Hypothalamus (tissue), 51 donors: ENCODE measurements at places on chromosomes 1 and 21.

- DNase-seq = no peak
These were observed 2.6 kb downstream of the PFDN2 start for GRCh38 chr1:161115132-161115711.

- DNase-seq = no peak
These were observed 60.4 kb downstream of the DESI2 start for GRCh38 chr1:244713332-244713731.

GRCh38 chr21:46031484-46031883 lies 49.9 kb downstream of the COL6A1 start:
- DNase-seq = no peak

- no peak for DNase-seq
These were observed 21.0 kb upstream of the CXADR start for GRCh38 chr21:17491716-17492414.

GRCh38 chr1:11558871-11559590 lies 80.1 kb downstream of the DISP3 start:
- DNase-seq = no peak

DNA sequence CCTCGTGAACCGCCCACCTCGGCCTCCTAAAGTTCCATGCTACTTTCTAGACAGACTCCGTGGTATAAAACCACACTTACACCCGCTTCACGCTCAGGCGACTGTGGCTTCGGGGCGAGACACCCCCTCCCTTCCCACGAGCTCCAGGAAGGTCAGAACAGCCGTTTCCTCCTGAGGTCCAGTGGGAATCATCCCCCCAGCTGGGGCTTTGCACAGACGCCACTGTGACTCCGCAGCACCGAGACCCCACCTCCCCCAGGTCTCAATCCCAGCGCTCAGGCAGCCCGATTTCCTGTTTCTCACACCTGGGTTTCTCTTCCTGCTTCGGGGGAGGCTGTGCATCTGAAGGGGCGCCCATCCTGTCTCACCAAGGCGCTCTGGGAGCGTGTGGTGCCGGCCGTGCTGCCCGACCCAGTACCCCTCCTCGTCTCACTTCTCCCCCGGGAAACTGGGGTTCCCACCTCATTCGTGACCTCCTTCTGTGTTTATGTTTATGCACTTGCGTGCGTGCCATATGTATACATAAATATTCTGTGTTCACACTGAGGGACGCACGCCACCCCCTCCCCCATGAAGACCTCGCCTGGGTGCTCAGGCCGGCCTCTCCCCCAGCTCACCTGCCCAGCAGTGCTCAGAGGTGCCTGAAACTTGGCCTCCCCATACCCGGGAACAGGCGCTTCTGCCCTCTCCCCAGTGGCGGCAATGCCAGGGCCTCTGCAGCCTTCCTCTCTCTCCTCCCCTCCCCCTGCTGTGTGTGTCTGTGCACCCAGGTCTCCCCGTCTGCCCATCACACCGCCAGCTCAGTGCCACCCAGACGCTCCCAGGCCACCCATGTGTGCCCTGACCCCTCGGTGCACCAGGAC lies 14.6 kb downstream of the SLC35E2B start:
- DNase-seq = no peak

DNA sequence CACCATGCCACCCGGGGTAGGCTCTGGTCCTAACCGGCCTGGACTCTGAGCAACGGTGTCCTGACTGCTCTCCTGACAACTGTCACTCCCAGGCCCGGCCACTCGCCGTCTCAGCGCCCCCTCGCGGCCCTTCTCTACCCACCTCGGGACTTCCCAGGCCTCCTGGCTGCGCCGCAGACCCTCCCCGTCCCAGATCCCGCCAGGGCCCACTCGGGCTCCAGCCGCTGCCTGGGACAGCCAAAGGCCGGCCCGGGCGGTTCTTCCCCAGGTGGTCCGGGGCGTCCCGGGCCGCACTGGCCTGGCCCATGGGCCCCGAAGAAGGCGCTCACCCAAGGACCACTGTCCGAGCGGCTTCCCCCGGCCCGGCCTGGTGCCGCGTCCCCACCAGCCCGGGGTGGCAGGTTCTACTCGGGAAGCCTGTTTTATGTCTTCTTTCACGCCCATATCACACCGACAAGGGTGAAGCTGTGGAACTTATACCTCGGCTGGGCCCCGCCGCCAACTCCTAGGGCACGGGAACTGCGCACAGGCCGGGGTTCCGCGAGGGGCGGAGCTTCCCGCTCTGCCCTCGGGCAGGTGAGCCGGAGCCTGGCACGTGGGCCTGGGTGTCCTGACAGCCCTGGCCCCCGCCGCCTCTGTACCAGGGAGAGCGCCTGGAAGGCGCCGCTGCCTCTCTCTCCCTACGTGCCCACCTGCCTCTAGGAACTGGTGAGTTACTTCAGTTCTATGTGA lies 138.3 kb downstream of the TTLL7 start:
- peak; percentile 71 for DNase-seq

DNA sequence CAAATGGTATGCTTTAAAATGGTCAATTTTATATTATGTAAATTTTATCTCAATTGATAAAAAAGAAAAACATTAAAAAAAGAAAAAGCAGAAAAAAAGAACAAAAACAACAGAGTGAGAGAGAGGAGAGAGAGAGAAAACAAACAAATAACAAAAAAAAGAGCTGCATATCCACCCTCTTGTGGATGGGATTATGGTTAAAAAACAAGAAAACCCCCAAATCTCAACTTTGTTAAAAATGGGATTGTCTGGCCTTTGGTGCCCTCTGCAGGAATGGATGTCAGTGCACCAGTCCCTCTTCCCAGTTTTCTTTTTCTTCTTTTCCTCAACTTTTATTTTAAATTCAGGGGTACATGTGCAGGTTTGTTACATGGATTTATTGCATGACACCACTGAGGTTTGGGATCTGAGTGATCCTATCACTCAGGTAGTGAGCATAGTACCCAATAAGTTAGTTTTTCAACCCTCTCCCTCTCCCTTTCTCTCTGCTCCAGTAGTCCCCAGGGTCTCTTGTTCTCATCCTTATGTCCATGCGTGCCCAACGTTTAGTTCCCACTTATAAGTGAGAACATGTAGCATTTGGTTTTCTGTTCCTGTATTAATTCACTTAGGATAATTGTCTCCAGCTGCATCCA lies 28.1 kb downstream of the RNF187 start:
- no peak for DNase-seq

DNA sequence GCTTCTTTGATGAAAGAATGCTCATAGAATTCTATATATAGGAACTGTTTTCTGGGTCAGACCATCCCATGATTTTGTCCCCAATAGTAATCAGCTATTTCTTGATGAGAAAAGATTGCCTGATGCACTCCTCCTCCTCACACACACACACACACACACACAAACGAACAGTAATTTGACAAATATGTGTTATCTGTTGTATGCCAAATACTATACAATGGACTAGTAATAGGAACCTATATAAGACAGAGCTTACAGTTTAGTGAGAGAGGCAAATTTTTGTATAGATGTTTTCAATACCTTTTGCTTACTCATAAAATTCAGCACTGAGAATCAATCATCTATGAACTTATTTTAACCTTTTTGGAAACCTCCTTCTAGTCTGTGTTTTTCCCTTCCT lies 76.8 kb downstream of the PLA2G4A start:
- DNase-seq = no peak

DNA sequence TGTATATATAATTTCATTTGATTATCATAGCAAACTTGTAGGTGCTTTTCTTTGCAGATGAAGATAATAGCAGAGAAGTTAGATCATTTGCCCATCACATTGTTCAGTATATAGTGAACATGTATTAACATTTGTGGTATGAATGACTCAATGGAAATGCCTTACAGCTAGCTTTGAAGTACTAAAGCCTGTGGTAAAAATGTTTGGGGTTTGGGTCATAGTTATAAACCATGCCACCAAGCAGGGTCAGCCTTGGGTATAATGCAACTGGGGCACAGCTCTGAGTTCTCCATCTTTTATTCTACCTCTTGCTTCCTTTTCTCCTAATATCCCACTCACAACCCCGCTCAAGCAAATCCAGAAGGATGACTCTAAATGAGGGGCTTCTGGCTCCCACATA lies 141.6 kb downstream of the KCNT2 start:
- DNase-seq = no peak

DNA sequence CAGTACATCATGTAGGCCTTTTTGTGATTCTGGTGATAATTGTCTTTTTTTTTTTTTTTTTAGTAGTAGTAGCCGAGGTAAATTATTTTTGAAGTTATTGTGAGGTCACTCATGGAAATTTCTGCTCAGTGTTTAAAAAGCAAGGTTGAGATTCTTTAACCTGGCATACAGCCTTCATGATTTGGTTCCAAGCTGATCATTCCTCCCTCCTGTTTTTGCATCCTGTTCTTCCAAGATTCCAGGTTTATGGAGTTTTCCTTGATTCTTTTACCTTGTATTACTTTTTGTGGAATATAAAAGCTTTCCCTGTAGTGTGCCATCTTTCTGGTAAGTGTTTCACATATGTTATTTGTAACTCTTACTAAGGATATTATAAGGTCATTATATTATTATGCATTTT lies 9.1 kb downstream of the ZFYVE9 start:
- DNase-seq = no peak

DNA sequence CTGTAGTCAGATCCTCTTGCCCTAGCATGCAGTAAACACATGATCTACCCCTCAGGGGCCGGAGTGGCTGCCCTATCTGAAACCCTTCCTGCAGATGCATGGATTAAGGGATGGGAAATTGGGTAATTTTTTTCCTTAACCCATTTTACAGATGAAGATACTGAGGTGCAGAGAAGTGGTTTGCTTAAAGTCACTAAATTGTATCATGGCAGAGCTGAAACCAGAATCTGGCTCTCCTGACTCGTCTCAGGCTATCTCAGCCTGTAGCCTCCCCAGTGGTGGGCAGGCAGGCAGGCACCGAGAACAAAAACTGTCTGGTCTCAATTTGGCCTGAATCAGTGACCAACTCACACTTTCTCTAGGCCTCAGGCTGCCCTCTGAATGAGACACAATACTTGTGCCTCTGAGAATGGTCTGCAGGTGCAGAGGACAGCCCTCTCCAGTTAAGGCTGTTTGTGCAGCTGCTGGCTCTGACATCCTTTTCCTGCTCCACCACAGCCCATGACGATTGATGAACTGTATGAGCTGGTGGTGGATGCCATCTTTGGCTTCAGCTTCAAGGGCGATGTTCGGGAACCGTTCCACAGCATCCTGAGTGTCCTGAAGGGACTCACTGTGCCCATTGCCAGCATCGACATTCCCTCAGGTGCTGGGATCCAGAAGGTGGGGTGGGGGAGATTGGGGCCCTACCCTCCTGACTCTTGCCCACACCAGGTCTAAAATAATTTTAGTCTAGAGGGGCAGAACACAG lies 1.5 kb downstream of the NAXE start:
- DNase-seq = no peak

DNA sequence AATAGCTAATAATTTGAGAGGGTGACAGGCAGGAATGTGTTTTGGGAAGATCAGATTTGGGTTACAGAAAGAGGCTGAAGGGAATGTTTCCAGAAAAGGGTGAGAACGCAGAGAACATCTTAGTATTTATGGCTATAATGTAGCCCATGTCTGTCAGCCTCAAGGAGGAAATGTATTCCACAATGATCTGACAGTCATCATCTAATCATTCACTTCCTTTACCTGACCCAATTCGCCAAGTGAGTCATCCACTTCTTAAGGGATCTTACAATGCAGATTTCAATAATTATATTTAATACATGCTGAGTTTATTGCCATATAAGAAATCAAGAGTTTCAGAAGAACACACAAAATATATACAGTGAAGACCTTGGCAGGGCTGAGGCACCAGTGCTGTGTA lies 10.8 kb downstream of the TRIM45 start:
- DNase-seq = no peak

DNA sequence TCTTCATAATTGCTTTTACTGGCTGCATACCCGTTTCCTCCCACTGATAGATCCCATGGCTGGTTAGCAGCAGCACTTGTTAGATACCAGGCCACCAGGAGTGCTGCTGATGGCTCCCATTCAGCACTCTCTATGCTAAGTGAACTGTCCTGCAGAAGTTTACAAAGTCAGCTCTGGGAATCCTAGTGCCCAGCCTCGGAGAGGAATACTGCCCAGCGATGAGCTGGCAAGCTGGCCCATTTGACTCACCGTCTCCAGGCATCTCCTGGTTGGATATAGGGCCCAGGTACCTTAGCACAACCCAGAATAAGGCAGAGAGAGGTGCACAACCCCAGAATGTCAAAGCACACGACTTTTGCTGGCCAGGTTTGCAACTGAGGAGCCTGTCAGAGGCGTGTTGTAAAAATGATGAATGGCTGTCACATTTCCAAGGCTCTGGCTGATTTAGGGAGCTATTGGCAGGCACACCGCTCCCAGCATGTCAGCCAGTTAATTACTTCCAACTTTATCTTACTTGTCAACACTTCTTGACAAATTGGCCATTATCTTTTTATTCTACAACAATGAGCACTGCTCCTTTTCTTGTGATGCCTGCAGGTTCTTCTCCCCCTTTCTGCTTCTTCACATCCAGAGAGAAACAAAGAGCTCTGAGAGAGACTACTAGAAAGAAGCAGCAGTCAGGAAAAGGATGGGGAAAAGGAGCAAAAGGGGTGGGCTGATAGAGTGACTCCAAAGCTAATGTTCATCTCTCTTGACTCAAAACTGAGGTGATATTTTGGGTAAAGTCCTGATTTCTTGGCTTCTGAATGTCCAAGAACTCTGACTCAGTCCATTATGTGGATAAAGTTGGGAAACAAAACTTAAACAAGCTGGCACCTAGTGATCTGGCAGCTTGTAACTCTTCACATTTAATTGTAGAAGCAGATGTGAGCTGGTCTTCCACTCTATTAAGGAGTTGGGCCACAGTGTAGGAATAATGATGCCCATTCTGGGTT lies 10.8 kb upstream of the ANGPTL7 start:
- no peak for DNase-seq

DNA sequence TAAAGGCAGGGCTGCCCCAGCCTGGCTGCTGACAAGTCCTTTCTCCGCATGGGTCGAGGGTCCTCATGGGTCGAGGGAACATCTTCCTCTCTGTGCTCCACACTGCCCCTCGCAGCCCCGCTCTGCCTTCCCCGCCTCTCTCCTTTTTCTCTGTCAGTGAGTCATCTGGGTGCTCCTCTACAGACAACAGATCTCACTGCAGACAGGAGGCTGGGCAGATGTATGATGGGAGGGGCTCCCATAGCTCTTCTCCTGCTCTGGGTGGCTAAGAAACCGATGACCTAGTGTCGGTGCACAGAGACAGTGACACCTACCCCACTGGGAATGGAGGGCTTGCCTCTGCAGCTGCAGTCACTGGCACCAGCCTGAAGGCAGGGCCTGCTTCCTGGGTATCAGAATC lies 5.5 kb downstream of the KCNA10 start:
- no peak for DNase-seq

DNA sequence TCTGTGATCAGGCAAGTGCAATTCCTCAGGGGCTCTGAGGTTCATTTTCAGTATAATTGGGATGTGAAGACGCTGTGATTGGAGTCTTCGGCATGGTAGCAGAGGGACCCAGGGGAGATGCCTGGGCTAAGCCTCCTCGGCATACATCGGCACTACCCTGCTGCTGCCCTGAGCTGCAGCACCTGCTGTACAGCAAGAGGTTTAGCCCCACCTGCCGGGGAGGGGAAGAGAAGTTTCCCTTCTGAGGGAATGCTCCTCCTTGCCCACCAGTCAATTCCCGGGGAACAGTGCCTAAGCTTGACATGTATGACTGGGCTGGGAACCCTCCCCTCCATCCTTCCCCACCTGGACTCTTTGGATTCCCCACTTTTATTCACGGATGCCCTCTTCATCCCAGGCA lies 24.9 kb downstream of the CNIH3 start:
- no peak for DNase-seq
